ENCODE measurements at places on chromosomes 16 and 17.

DNA sequence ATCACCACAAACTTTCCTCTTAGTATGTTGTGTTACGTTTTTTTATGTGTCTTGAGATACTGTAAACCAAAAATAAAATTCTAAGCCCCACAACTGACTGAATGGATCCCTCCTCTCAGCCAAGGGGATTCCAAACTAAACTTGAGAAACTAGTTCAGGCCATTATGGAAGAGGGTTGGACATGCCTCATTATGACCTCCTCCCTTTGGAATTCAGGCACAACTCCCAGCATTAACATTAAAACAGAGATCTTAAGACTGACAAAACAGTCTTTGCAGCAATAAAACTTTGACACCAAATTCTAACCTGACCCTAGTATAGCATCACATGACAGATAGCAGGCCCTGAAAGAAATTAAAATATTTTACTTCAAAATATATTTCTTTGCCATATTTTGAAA is 51.1 kb upstream of the SLC47A1 start:
- DNase-seq, result no peak

DNA sequence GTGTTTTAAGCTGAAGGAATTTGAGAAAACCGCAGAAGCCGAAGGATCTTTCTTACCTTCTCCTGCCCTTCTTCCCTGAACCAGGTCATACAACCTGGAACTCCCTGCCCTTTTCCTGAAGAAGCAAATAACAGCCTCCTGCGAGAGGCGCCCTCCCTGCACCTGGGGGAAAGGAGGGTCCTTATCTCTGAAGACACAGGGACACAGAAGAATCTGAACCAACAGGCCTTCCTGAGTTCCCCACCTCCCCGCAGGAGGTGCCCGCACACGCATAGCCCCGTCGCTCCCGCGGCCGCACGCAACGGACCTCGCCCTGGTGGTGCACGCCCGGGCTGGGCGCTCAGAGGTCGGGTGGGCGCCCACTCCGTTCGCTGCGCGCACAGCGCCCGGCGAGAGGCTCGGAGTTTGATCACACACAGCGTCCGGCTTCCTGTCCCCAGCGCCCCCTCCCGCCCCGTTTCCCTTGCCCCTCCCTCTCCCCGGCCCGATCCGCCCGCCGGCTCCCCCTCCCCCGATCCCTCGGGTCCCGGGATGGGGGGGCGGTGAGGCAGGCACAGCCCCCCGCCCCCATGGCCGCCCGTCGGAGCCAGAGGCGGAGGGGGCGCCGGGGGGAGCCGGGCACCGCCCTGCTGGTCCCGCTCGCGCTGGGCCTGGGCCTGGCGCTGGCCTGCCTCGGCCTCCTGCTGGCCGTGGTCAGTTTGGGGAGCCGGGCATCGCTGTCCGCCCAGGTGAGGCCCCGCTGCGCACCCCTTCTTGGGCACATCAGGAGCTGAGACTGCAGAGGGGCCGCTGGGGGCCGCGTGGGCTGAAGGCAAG is at the start of gene TNFSF12:
Gene TNFSF12, plus strand, starts transcription at position 474 of the 816 bp plus-strand sequence. Its CDS starts 96 bp downstream, at position 570.
- DNase-seq, result no peak

- DNase-seq, result no peak
Measured at GRCh38 chr16:86991679-86992078, 325.5 kb downstream of the C16orf95 start.

DNA sequence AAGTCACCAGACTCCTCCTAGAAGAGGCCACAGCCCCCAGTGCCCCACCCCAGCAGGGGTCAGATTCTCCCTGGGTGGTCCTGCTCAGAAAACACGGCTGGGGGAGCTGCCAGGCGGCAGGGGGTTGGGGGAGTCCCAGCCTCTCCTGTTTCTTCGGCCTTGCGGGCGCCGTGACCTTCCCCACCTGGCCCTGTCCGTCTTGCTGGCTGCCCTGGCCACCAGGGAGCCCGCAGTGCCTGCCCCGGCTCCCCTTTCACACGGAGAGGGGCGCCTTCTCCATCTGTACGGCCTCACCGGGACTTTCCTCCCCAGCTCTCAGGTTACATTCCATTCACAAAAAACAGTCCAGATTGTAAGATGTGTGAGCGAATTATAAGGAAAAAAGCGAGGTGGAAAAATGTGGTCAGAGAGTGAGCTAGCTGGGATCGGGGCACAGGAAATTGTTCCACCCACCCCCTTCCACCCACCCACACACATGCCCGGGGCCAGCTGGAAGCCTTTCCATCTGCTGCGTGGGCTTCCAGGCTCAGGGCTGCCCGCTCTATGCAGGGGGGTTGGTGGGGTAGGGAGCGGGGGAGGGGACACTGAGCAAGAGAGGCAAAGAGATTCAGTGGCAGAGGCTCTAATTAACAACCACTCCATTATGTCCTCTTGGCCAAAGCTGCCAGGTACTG is 14.6 kb upstream of the CIBAR2 start:
- no peak for DNase-seq

- DNase-seq, result peak; percentile 99
Measured at GRCh38 chr17:43418441-43419374, 19.9 kb downstream of the ARL4D start.

DNA sequence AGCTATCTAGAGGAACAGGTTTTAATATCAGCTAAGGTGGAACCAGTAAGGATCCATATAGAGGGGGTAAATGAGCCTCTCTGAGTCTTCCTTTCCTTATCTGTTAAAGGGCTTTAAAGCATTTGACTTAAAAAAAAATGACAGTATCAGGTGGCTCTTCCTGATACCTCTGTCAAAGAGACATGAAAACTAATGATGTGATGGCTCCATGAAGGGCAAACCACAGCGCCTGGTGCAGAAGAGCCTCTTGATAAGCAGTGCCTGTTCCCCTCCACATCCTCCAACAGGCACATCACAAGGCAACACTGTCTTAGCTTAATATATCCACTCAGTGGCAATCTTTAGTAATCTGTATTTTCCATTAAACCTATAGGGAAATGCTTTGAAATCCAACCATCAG is 68.9 kb downstream of the USP31 start:
- no peak for DNase-seq
